Sigmoid colon (tissue), 7 donors: ENCODE measurements at places on chromosomes 2 and 18. TPM values are rescaled to one million over a fixed set of nuclear protein-coding genes. Genes with fewer than 3 reads are reported as not detected.

Gene EPAS1
- 82.8 TPM for polyA plus RNA-seq

Gene ASPRV1
- polyA plus RNA-seq, result 1.2 TPM

Gene PLGLB2
- polyA plus RNA-seq, result not detected

Gene UPP2
- not detected for polyA plus RNA-seq

Gene ADD2
- polyA plus RNA-seq, result under 0.01 TPM

Gene LPIN2
- polyA plus RNA-seq, result 34.9 TPM

Gene NAT8
- polyA plus RNA-seq, result not detected

Gene GATA6
- polyA plus RNA-seq, result 16.2 TPM

Gene SLC14A1
- not detected for polyA plus RNA-seq

Gene SCN1A
- polyA plus RNA-seq, result not detected

Gene ASXL3
- polyA plus RNA-seq, result 0.16 TPM

Gene OTX1
- polyA plus RNA-seq, result not detected

Gene C18orf54
- 1.7 TPM for polyA plus RNA-seq

Gene HOXD13
- 2.4 TPM for polyA plus RNA-seq

Gene FBXO36
- 2.4 TPM for polyA plus RNA-seq

Gene GNLY
- polyA plus RNA-seq, result 13.9 TPM

Gene SIX2
- 0.03 TPM for polyA plus RNA-seq

Gene INPP5D
- 44.8 TPM for polyA plus RNA-seq

Gene HSBP1L1
- polyA plus RNA-seq, result 86.5 TPM

Gene FLACC1
- polyA plus RNA-seq, result 0.87 TPM

Gene RNF144A
- polyA plus RNA-seq, result 8.4 TPM
